ENCODE measurements at places on chromosomes 5 and 9.

DNA sequence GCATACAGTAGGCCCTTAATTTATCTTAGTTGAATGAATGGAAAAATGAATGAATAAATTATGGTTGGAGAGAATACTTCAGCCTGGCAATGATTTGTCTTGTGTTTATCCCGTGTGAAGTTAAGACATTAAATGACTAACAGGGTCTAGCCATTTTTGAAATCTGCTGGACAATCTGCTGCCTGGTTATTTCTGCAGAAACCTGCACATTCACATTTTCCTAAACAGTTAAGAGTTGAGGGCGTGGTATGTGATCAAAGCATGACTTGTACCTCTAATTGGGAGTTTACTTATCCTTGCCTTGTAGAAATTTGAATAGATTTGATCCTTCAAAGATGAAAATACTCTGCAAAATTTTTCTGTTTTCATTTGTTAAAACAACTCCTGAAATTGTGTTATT is 34.6 kb upstream of the NDFIP1 start:
- DNase-seq, result no peak

DNA sequence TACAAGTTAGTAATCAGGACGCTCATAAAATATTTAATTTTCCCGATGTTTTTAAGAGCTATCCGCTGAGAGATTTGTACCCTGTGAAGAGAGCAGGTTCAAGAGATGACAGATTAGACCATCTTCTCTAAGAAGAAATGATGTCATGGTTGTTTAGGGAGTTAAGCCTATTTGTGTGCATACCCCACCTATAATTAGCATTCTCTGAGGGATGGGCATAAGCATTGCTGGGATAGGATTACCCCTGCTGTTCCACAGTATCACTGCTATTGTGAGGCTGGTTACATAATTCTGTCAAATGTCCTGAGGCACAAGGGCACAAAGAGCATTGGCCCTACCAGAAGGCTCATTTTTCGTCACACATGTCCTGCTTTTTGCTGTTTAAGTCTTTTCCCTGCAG is 687.0 kb downstream of the CETN3 start:
- no peak for DNase-seq

DNA sequence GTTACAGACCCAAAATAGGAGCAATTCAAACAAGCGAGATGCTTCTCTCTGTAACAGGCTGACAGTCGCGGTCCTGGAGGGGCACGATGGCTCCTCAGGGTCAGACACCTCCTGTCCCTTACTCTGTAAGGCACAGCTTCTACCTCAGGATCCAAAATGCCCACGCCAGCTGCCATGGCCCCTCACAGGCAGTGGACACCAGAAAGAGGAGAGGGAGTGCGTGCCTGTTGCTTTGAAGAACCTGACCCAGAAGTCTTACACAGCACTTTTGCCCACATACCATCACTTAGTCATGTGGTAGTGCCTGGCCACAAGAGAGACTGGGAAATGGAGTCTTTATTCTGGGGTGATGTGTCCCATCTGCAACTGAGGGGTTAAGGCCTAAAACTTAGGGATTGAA is 11.6 kb upstream of the ABL1 start:
- DNase-seq, result no peak

DNA sequence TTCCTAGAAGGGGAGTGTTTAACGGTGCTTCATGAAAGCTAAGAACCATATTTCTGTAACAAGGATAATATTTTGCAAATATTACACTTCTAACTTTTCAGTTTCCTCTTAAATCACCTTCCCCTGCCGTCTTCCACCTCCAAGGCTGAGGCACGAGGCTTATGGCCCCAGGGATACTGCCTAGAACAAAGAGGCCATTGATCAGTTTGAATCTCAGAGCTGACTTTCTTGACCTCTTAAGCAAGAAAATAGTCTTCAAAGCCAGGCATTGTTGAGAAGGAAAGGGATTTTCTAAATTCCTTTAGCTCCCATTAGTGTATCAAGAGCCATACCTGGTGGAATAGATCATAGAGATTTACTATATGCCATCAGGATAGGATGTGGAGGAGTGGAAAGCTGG is 566.2 kb downstream of the BNC2 start:
- DNase-seq, result no peak

- no peak for DNase-seq
Measured at GRCh38 chr9:79970146-79970425, 398.3 kb downstream of the TLE4 start.

- DNase-seq, result no peak
Measured at GRCh38 chr5:84017523-84018172, 297.0 kb upstream of the HAPLN1 start.

DNA sequence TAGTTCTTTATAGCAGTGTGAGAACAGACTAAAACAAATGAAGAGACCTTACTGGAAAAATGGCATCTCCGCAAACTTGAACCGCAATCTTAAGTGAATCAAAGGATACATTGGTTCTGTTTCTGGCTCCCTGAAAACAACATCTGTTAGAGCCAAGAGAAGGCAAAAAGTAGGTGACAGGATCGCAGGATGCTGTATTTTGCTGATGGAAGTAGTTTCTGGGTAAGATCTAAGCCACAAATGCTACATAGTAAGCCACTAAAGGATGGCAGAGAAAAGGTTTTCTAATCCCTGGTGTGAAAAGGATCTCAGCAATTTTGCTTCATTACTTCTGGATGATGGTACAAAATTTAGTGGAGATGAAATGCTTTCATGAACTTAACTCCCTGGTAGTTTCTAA is 63.3 kb upstream of the HTR4 start:
- DNase-seq, result no peak

DNA sequence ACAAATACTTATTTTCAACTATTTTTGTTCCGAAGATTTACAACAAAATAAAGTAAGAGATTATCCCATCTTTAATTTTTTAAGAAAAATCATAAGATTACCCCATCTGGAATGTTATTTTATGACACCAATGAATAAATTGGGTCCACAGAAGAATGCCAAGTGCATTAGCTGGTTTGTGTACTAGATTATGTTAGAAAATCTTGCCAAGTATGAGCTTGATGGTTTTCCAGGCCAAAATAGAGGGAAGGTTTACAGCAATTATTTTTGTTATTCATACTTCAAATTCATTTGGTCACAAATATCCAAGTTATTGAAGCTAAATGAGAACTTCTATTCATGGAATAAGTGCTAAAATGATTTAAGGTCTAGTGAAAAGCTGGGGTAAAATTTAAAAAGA is 109.4 kb upstream of the DMRTA1 start:
- DNase-seq, result no peak

DNA sequence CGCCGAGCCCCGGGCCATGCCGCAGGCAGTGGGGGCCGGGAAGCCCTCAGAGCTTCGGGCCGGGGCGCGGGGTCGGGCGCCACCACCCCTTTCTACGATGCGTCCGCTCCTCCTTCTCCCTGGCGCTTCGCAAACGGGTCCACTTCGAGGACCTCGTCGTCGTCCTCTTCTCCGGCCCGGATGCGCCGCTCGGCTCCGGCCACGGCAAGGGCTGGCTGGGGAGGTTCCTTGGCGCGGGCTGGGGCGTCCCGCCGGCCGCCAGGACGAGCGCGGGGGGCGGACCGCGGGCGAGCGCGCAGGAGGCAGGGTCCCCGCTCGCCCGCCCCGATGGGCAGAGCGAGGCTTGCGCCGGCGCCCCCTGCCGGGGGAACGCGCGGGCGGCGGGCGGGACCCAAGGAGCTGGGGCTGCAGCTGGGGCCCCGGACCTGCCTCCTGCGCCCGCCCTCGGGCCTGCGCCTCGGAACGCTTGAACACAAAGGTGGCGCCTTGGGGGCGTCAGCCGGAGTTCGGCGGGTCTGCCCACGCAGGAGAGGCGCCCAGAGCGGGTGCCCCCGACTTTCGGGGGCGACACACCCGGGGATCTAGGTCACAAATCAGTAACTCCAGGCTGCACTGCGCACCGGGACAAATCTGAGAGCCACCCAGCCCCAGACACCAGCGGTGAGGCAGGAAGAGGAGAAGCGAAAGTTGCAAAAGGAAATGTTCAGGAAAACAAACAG is at the start of gene ROR2:
ROR2 (minus strand) TSS at position 283 of the 719 bp plus-strand sequence.
- peak; percentile 90 for DNase-seq

GRCh38 chr5:86330736-86331135 is 287.0 kb upstream of the COX7C start:
- no peak for DNase-seq

- no peak for DNase-seq
Measured at GRCh38 chr5:135203593-135204036, 169.6 kb upstream of the PITX1 start.

DNA sequence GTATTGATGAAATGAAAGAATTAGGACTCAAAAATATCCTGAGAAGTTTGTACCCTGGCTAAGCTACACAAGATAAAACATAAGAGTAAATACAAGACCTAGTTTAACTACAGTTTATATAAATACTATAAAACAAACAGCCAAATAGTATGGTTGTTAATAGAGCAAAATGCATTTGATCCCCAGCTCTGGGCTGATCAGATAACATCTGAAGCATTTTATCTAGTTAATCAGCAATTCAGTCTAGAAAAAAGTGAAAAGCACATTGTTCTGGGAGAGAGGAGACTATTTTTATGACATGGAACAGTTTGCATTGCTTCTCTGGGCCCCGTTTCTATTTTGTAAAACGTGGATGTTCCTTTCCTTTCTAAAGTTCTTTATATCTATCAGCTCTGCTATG is 139.6 kb upstream of the RORB start:
- no peak for DNase-seq

- DNase-seq, result no peak
Measured at GRCh38 chr5:27308153-27308552, 269.8 kb upstream of the CDH9 start.

- no peak for DNase-seq
Measured at GRCh38 chr5:127256886-127257597, 33.6 kb upstream of the MEGF10 start.

- DNase-seq, result no peak
Measured at GRCh38 chr5:94632024-94632423, 13.6 kb downstream of the SLF1 start.

GRCh38 chr9:93354451-93354850 is 97.0 kb upstream of the FAM120A start:
- DNase-seq, result no peak

DNA sequence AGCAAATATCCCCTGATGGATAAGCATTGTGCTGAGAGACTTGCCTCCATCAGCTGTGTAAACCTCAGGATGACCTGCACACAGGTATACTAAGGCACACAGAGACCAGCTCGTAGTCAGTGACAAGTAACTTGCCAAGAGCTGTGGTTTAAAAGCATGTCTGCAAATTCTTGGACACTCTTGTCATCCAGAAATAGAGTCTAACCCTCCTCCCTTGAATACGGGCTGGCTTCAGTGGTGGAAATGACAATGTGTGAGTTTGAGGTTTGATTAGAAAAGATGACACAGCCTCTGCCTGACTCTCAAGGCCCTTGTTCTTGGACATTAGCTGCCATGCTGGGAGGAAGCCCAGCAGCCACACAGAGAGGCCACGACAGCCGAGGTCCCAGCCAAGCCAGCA is 114.4 kb downstream of the GADD45G start:
- DNase-seq, result no peak

DNA sequence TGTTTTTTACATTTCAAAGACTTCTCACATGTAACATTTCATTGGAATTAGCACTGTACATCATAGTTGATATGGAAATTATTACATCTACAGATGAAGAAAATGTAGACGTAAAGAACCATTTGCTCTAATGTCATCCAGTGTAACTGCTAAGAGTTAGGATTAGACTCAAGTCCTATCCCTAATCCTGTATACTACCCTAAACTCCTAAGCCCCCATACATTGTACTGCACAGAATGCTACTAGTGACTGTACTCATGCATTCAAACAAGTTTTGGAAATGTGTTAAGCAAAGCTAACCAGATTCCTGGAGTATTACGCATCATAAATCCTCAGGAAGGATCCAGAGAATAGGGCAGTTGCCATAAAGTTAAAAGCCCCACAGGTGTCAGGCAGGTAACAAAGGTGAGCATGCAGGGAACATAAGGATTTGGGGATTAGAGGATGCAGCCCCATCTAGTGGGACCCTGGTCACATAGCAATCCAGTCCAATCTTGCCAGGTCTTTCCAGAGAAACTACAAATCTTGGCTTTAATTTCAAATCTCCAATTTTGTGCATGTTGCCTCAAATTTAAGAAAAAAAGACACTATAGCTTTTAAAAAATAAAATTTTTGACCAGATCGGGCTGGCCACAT is 32.0 kb downstream of the HAVCR1 start:
- DNase-seq, result peak; percentile 76

GRCh38 chr5:65805089-65805488 is 83.1 kb downstream of the NLN start:
- no peak for DNase-seq

- DNase-seq, result no peak
Measured at GRCh38 chr9:137788561-137789294, 88.9 kb upstream of the CACNA1B start.

GRCh38 chr5:138635708-138636107 is 60.5 kb upstream of the HSPA9 start:
- DNase-seq, result no peak

DNA sequence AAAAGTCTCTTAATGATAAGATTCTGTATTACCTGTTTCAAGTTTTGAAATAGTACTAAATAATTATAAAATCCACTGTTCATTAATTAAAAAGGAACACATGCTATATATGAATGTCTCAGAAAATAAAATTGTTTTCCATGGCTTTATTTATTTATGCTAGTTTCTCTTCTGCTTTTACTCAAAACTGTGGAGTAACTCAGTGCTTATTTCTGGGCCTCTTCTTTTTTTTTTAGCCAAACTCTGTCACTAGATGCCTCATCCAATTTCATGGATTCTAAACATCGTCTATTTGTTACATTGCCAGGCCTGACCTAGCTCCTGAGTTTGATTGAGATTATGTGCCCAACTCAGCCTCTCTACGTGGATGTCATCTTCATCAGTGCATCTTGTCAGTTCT is 1509.7 kb downstream of the MAT2B start:
- DNase-seq, result no peak

GRCh38 chr5:86979811-86980411 is 287.8 kb upstream of the RASA1 start:
- peak; percentile 8 for DNase-seq

- DNase-seq, result no peak
Measured at GRCh38 chr5:39198127-39198526, 21.2 kb downstream of the FYB1 start.

DNA sequence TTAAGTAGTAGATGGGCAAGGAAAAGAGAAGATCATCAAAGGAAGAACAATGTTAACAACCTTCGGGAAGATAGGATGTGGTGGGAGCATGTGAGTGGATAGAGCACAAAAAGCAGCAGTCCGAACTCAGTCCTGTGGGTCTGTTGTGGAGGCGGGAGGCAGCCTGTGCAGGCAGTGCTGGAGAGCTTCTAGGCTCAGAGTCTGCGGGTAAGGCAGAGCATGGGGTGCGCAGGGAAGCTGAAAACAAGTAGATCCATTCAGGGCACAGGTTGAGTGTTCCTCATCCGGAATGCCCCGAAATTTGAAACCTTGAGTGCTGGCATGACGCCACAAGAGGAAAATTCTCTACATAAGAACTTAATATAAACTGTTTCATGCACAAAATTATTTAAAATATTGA is 84.9 kb downstream of the PPIC start:
- DNase-seq, result no peak

GRCh38 chr9:127417131-127418036 is 6.8 kb upstream of the ZNF79 start:
- DNase-seq, result no peak

DNA sequence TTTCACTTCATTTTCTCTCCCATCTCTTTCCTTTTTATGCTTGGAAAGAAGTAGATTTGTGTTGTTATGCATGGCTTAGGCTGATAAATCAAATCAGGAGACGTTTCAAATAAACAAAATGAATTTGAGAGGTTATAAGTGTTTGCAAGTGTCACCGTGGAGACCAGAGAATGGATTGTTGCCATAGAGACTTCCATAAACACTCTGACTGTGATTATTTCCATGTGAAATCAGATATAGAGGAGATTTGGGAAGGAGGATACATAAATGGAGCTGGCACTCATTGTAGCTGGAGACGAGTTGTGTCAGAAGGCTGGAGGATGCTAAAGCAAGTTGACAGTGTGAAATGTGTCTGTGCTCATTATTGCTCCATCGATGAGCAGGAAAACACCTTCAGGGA is 84.2 kb upstream of the PCSK1 start:
- DNase-seq, result no peak
